ENCODE measurements at places on chromosomes 2 and 18.

DNA sequence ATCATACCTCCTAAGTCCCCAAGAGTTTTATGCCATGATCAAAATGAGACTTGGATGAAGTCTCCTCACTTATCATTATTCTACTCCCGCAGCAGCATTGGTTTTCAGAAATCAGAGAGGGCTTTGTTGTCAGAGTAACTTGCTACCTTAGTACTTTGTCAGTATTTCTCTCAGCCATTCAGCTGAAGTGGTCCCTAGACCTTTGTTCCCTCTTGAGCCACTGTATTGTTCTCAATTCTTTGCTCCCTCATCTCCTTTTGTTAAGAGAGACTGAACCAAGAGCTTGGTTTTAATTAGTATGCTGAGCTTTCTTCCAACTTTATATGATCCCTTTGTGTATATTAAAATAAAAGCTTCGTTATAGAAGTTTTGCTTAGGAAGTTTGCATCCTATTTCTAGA, 133.4 kb downstream of the DOCK10 start:
- no peak for DNase-seq

GRCh38 chr2:46393347-46393820, 86.0 kb upstream of the TMEM247 start:
- DNase-seq, result no peak

DNA sequence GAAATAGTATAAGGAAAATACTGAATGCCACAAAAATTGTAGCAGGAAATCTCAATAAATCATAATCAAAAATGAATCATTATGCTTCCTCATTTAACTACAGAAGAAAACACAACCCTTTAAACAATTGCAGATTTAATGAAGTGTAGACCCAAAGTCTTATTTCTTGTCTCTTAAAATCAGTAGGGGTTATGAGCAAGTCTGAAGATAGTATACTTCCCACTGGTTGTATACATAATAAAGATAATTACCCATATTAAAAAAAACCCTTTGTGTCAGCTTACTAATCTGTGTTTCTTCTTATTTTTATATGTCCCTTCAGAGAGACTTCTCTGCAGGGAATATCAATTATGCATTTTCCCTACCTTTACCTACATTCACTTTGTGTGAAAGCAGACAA, 504.7 kb downstream of the ERBB4 start:
- no peak for DNase-seq

GRCh38 chr2:167353605-167354280, 465.5 kb downstream of the XIRP2 start:
- DNase-seq, result no peak

DNA sequence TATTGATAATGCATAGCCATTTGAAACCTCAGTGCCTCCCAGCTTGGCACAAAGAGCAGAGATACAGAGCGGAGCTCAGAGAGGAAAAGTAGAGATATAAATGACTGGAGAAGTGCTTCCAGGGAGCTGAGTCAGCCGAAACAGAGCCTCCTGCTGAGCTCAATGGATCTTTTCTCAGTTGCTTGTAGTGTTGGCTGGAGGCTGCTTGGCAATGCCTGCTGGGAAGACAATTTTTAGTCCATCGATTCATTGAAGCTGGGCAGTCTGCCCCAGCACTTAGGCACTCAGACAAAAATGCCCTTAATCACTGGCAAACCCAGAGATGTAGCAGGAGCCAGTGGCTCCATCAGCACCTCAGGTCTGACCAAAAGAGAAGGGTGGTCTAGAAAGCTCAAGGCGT, 81.3 kb upstream of the SETBP1 start:
- DNase-seq, result no peak

Data from activated T-cell treated with anti-CD3 and anti-CD28 coated beads for 1 hour (primary cell).